ENCODE measurements at places on chromosomes 4 and X.
A peak's percentile ranks its signal among the peaks of the same experiment; 100 is the strongest.

- peak; percentile 76 for DNase-seq
Measured at GRCh38 chrX:119467842-119468550, at the start of gene SLC25A5. TSS of gene SLC25A5 (plus strand) at chrX:119468444. CDS start at chrX:119468516, 72 bp downstream.

DNA sequence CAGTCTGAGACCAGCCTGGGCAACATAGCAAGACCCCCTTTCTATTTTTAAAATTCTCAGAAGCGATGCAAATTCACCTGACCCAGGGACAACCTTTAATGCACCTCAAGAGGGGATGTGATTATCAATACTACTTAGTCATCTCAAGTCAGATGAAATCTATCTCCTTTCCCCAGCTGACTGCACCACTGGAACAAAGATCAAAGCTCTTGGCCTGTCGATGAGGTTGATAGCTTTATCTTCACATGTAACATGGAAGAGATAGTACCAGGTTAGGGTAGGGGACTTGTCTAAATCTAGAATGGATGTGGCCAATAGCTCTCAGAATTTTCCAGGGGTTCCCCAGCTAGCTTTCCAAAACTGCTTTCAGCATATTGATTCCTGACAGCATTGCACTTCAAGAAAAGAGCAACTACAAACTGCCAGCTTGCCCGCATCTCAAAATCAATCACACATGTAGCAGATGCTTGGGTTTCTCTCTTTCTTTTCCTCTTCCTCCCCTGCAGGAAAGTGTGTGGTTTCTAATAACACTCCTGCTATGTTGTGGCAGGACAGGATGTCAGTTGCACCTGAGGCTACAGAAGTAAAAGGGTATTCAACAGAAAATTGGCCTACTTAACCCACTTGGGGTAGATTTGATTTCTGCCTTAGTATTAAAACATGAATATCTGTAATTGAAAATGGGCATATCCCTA is 12.2 kb upstream of the TMEM164 start:
- no peak for DNase-seq

DNA sequence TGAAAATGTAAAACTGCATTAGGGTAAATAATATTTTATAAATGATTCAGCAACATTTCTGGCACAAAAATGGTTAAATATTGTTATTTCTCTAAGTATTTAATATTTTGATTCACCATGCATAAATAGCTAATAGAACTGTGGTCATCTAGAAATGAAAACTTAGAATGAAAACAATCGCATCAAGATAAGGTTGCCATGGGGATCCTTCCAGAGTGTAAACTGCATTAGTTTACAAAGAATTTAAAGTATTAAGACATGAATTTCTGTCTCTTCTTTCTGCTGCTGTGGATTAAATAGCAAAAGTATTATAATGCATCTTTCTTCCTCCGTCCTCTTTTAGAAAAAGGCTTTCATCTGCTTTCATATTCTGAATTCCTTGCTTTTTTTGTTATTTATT is 1064.6 kb upstream of the SLIT2 start:
- no peak for DNase-seq

- no peak for DNase-seq
Measured at GRCh38 chrX:18026166-18026565, 165.1 kb upstream of the RAI2 start.

DNA sequence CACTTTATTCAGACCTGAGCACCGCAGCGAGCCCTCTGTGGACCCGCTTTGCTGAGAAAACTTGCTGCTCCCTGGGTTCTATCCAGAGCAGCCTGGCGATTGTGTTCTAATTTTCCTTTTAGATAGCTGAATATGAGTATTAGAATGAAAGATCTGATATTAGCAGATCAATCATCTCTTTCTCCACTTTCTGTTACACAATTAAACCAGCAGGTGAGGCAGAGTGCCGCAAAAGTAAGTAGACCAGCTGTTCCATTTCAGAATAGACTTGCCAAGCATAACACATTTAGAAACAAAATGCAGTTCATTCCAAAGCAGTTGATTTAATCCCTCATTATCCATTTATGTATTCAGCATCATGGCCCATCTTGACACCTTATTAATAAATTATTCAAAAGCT is 58.6 kb downstream of the PALLD start:
- DNase-seq, result no peak

Data from MV-4-11 (cell line).